ENCODE measurements at places on chromosomes 7 and 10. TPM values are rescaled to one million over a fixed set of nuclear protein-coding genes. Genes with fewer than 3 reads are reported as not detected.

DNA sequence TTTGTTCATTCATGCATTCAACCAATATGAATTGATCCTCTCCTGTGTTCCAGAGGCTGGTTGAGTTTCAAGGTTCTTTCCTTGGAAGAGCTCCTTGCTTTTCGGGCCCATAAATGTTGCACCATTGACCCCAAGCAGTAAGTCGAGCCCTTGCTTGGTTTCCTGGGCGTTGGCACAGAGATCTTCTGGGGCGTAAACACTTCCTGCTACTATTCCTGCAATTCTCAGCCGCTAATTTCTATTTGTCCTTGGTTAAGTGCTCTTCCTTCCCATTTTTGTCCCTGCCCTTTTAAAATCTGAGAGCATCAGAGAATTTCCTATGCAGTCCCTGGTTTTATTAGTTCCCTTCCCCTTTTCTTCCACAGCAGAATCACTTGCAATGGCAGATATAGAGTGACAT lies 44.1 kb upstream of the ADRB1 start:
- H3K4me3 ChIP-seq, result no peak overlapping the region
- H3K27ac ChIP-seq, result peak overlapping the region; percentile 25
- no peak for DNase-seq
- H3K4me1 ChIP-seq, result peaks cover 8% of the 10 kb centered on the region
- H3K27me3 ChIP-seq, result peaks cover 5% of the 10 kb centered on the region
- peaks cover 3% of the 10 kb centered on the region for H3K36me3 ChIP-seq

CPA4 gene
- polyA plus RNA-seq, result not detected

FAM24B gene
- polyA plus RNA-seq, result 5.5 TPM

DNA sequence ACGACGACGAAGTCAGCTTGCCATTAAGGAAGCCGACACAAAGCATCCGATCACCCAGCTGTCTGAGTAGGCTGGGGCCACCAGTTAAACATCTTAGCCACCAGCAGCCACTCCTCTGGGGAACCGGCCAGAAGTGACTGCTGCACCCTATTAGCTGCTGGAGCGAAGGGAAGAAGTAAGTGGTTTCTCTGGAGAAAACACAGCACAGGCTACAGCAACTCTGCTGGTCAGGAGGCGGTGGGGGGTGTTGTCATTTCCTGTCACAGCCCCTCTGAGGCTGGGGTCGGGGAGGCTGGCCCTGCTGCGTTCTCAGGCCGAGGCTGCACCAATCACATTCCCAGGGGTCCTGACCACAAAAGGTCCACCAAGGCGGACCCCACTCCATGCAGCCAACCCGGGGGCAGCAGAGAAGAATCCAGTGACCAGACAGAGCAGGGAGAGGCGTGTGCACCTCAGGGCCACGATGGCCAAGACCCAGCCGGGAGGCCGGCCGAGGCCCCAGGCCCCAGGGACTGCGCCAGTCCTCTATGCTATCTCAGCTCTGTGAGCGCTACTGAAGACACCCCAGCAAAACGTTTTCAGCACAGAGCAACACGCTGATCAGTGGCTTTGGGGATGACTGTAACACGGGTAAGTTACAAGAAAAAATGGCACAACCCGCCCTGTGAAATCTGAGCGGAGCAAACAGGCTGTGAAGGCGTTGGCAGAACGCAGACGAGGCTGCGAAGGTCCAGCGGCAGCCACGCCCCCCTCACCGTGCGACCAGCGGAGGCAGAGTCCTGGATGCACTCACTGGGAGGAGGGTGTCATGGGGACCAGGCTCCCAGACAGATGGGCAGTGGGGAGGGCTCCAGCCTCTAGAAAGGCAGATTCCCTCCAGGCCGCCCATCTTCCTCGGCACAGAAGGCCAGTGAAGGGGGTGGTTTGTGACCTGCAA lies 24.8 kb downstream of the STK32C start:
- no peak for DNase-seq
- H3K4me3 ChIP-seq, result no peak overlapping the region

- DNase-seq, result no peak
- no peak overlapping the region for H3K27ac ChIP-seq
- H3K36me3 ChIP-seq, result peaks cover 28% of the 10 kb centered on the region
- peaks cover 81% of the 10 kb centered on the region for H3K4me1 ChIP-seq
- no peak overlapping the region for H3K4me3 ChIP-seq
These were observed 107.5 kb downstream of the CCNY start for GRCh38 chr10:35443858-35444257.

DNA sequence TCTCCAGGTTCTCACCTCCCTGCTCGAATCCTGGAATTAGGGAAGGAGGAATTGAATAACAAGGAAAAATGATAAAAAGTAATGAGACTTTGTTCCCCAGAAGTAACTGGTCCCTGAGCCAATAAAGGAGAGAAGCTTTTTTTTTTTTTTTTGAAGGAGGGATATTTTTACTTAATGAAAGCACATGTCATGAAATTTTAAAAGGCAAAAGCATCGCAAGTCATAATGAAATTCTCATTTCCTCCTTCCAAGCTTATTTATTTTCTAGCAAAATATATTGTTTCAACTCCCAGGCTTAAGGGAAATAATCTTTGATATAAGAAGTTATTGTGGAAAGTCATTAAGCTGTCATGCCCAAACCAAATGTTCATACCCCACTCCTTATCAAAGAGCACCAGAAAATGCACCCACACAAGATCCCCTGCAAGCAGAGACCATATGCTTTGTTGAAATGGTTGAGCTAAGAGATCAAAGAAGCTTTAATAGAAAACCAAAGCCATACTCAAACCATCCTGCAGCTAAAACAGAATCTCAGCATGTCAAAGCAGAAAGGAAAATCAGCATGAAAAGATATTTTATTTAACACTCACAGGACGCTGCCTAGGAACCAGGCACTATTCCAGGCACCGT lies 16.7 kb upstream of the ABCC2 start:
- peaks cover 22% of the 10 kb centered on the region for H3K36me3 ChIP-seq
- H3K27me3 ChIP-seq, result peaks cover 5% of the 10 kb centered on the region
- peak overlapping the region; percentile 57 for H3K27ac ChIP-seq

MYL10 gene
- polyA plus RNA-seq, result not detected

MYOF gene
- polyA plus RNA-seq, result not detected

DNA sequence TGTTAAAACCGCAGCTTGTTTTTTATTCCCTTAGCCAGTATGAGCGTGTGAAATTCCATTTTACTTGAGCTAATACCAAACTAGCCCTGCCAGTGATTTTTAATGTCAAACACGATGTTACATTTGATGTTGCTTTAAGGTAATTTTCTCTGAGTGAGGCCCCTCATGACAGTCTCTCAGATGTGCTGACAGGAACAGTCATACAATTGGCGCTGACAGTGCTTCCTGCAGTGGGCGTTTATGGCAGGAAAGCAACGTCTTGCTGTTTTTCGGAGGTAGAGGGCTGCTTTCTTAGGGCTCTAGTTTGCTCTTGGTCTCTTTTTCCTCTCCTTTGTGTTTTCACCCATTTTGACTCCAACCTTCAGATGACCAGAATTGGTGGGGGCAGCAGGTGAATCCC lies 19.3 kb downstream of the PON1 start:
- H3K4me1 ChIP-seq, result no peaks in the 10 kb centered on the region
- no peak for DNase-seq
- no peaks in the 10 kb centered on the region for H3K27me3 ChIP-seq
- H3K36me3 ChIP-seq, result no peaks in the 10 kb centered on the region
- no peak overlapping the region for H3K27ac ChIP-seq

DNA sequence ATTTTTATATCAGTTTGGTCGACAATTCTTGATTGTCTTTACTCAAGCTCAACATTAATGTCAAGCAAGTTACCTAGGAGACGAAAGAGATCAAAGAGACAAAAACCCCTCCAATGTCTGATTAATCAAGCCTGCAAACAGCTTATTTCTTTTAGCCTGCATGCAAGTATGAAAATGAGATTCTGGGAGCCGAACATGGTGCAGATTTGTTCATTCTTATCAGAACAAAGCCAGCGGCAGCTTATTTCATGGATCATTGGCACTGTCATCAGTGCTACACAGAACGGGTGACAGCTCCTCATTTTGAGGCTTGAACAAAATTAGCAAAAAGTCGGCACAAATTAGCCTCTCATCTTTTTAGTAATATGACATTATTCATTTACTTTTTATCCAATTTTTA lies 26.5 kb downstream of the FAM204A start:
- no peak overlapping the region for H3K4me3 ChIP-seq
- no peaks in the 10 kb centered on the region for H3K27me3 ChIP-seq
- H3K27ac ChIP-seq, result no peak overlapping the region
- H3K36me3 ChIP-seq, result peaks cover 28% of the 10 kb centered on the region
- peaks cover 16% of the 10 kb centered on the region for H3K4me1 ChIP-seq

GRCh38 chr7:27150568-27151340 lies 1.6 kb downstream of the HOXA3 start:
- peaks cover 67% of the 10 kb centered on the region for H3K27me3 ChIP-seq
- peaks cover 48% of the 10 kb centered on the region for H3K4me1 ChIP-seq
- H3K36me3 ChIP-seq, result no peaks in the 10 kb centered on the region

- no peaks in the 10 kb centered on the region for H3K36me3 ChIP-seq
- H3K4me3 ChIP-seq, result no peak overlapping the region
- DNase-seq, result no peak
- H3K4me1 ChIP-seq, result peaks cover 25% of the 10 kb centered on the region
- peaks cover 2% of the 10 kb centered on the region for H3K27me3 ChIP-seq
- no peak overlapping the region for H3K27ac ChIP-seq
These were observed 598.8 kb downstream of the SUGCT start for GRCh38 chr7:40733578-40733977.

DNA sequence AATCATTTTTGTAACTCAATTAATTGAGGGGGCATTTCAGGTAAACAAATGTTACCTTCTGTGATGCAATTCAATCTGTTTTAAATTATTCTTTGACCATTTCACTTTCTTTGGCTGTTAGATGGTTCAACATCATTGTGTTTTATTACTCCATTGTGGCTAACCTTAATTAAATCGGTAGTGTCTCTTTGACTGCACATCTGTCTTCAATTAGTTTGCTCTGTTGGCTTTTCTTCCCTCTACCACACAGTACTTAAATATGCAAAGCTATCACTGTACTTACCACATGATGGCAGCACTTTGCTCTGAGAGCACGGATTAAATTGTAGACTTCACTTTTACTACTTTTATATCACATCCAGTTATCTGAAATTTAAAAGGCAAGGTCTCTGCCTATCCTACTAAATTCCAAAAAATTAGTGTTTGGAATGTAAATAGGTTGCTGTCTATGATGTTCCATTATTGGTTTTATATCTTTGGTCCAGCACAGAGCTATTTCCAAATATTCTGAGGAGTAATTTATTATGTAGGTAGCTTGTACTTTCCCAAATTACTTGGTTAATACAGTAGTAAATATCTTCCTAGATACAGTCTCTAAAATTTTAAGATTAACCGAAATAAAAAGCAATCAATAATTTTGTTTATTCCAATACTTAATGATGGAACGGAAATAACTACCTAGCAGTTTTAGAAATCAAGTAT lies 352.0 kb downstream of the PCLO start:
- no peak overlapping the region for H3K27ac ChIP-seq
- no peak for DNase-seq
- H3K27me3 ChIP-seq, result peaks cover 2% of the 10 kb centered on the region

EVX1 gene
- polyA plus RNA-seq, result not detected

DNA sequence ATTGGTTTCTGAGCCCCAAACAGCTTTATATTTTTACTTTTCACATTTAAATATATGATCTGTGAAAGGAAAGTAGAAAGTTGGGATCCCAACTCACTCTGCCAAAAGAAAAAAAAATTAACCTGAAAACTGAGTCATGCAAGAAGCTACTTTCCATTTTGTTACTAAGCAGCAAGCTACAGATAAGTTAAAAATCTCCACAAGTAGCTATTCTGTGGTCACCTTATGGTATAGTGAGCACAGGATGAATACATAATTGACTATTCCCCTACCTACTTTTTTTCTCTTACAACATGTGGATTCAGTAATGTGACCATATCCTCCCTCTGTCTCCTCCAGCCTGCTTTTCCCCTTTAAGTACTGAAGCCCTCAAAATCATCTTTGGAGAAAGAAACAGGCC lies 30.3 kb upstream of the CREB3L2 start:
- DNase-seq, result no peak
- H3K4me1 ChIP-seq, result no peaks in the 10 kb centered on the region
- peaks cover 2% of the 10 kb centered on the region for H3K27me3 ChIP-seq
- H3K27ac ChIP-seq, result no peak overlapping the region
- H3K4me3 ChIP-seq, result no peak overlapping the region

- H3K4me3 ChIP-seq, result no peak overlapping the region
- DNase-seq, result no peak
- H3K27ac ChIP-seq, result no peak overlapping the region
- H3K27me3 ChIP-seq, result peaks cover 16% of the 10 kb centered on the region
These were observed 2.4 kb downstream of the CH25H start for GRCh38 chr10:89204621-89205185.

DNA sequence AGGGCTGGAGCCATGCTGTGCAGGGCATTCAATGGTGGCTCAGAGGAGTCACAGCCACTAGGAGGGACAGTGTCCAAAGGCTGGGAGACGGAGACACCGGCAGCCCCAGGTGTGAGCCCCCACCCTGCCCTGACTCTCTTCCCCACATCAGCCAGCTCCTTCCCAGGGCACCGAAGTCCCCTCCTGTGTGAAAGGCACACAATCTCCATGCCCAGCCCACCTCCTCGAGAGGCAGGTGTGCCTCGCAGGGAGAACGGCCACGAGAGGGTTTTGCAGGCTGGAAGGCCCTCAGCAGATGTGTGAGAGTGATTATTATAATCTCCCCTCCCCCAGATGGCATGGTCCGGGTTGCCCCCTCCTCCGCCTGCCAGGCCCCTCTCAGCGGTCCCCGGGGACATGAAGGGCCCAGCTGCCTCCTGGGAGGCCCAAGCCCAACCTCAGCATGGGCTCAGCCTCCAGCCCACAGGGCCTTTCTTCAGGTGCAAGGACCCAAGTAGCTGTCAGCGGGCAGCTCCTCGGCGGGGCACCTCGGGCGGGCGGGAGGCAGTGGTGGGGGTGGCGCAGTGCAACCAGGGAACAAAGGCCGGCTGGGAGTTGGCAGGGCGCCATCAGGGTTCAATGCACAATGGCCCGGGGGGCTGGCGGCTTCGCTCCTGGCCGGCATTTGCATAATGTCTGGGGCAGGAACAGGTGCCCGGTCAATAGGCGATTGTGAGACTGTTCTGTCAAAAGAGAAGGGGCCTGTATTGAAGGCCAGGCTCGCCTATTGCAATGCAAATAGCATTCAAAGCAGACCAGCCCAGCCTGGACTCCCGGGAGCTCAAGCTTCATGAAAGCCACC lies 155.3 kb upstream of the ZMIZ1 start:
- no peak overlapping the region for H3K27ac ChIP-seq
- no peak overlapping the region for H3K4me3 ChIP-seq
- no peaks in the 10 kb centered on the region for H3K4me1 ChIP-seq

GRCh38 chr10:60310740-60311139 lies 78.9 kb downstream of the ANK3 start:
- no peaks in the 10 kb centered on the region for H3K36me3 ChIP-seq
- H3K27ac ChIP-seq, result no peak overlapping the region
- H3K27me3 ChIP-seq, result no peaks in the 10 kb centered on the region
- DNase-seq, result no peak
